ENCODE measurements at places on chromosomes 11 and 22.

- DNase-seq, result no peak
Measured at GRCh38 chr22:38871360-38872171, 450 bp downstream of the CBX6 start.

DNA sequence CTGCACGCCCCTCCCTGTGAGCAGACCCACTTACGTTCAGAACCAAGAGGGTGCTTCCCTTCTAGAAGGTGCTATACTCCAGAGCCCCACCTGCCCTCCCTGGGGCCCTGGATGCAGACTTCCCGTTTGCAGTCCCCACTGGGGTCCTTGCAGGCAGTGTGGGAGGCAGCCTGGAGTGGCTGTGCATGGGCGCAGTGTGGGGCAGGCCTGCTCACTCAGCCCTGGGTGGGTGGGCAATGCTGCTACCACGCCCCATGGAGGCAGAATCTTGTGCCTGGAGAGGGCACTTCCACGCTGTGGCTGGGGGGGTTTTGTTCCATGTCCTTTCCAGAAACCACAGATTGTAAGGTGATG lies 116.2 kb downstream of the KCNQ1OT1 start:
- DNase-seq, result no peak

DNA sequence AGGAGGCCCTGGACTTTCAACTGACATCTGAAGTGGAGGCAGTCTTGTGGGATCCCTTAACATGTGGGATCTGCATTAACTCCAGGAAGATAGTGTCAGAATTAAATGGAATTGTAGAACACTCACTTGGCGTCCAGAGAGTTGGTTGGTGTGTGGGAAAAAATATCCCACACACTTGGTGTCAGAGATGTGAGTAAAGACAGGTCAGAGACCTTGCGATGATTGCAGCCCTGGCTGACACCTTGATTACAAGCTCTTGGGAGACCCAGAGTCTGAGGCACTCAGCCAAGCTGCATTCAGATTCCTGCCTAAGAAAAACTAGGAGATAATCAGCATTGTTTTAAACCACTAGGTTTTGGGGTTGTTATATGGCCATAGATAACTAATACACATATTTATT lies 7.2 kb upstream of the TPCN2 start:
- no peak for DNase-seq

DNA sequence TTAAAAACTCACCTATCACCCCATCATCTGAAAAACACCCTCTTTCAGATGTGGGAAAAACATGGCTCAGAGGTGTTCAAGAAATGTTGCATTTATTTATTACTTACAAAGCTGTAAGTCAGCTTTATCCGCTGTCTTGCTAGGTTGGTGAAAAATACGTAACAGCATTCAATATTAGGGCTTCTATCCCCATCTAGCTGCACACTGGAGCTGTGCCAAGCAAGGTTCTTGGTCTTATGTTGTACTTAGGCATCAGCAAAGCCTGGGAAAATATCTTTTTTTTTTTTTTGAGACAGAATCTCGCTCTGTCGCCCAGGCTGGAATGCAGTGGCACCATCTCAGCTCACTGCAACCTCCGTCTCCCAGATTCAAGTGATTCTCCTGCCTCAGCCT lies 7.5 kb downstream of the SERPING1 start:
- DNase-seq, result no peak

GRCh38 chr11:74318241-74318932 lies 6.9 kb upstream of the P4HA3 start:
- DNase-seq, result no peak

All from amygdala (tissue), 56 donors.